ENCODE measurements at places on chromosomes 13 and 19. TPM values are rescaled to one million over a fixed set of nuclear protein-coding genes. Genes with fewer than 3 reads are reported as not detected.

ZNF728 gene
- not detected for total RNA-seq

CEACAM16 gene
- not detected for total RNA-seq

CABP5 gene
- not detected for total RNA-seq

STK11 gene
- total RNA-seq: 66.1 TPM

ZNF575 gene
- total RNA-seq: 5.2 TPM

SPACA4 gene
- not detected for total RNA-seq

ZNF793 gene
- 3.8 TPM for total RNA-seq

WDR62 gene
- total RNA-seq: 23.7 TPM

MEDAG gene
- total RNA-seq: not detected

CYP4F11 gene
- not detected for total RNA-seq

NOTCH3 gene
- not detected for total RNA-seq

ZNF442 gene
- 2.4 TPM for total RNA-seq

TYROBP gene
- total RNA-seq: not detected

C19orf85 gene
- not detected for total RNA-seq

ACP7 gene
- total RNA-seq: not detected

ABHD13 gene
- 3.4 TPM for total RNA-seq

NXNL1 gene
- not detected for total RNA-seq

ADPRHL1 gene
- 0.57 TPM for total RNA-seq

MAMSTR gene
- 0.57 TPM for total RNA-seq

All from activated naive CD4-positive, alpha-beta T cell treated with anti-CD3 and anti-CD28 coated beads for 36 hours (primary cell).